ENCODE measurements at places on chromosomes 3 and 15. TPM values are rescaled to one million over a fixed set of nuclear protein-coding genes. Genes with fewer than 3 reads are reported as not detected.

GRCh38 chr15:29776859-29777258, 45.4 kb downstream of the TJP1 start:
- no peak for DNase-seq

GRCh38 chr3:197174927-197175326, 123.5 kb downstream of the DLG1 start:
- no peak for DNase-seq

DNA sequence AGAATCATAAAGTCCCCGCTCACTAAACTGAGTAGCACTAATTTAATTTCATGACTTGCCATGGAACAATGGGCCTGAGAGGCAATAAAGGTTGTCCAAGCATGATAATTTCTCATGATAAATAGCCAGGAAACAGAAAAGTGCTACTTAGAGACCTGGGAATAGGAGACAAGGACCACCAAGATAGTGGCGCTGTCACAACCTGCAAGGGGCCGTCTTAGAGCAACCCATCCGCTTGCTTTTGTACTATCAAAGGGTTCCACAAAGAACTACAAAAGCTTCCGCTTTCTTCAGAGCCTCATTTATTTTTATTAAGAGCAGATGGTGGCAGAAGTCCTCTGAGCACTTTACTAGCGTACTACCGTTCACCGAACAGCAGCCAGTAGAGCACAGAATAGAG, 421.7 kb upstream of the GRM7 start:
- no peak for DNase-seq

DNA sequence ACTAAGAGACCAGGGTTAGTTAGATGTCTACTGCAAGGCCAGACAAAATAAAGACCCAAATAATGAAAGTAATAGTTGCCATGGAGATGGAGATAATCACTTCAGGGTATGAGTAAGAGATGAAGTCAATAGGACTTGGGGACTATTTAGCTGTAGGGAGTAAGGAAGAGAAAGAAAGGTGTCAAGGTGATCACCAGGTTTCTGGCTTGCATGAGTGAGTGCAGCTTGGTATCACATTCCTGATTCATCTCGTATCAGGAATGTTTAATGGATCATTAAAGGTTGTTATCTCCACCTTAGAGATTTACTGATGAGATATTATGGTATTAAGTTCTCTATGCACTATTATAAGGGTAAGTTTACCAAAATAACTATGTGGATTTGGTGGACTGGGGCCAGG, 357.4 kb upstream of the ATP11B start:
- DNase-seq: no peak

GRCh38 chr3:35894735-35895134, 255.4 kb downstream of the ARPP21 start:
- DNase-seq: no peak

The EPHB3 gene
- total RNA-seq: 2.8 TPM

The GABRB3 gene
- 1.0 TPM for total RNA-seq

Measured in aorta (tissue), 5 donors.